RPMI7951 (cell line): ENCODE measurements at places on chromosomes 16 and 17. TPM values are rescaled to one million over a fixed set of nuclear protein-coding genes. Genes with fewer than 3 reads are reported as not detected.

Gene KRT12
- not detected in 2 replicates for total RNA-seq

Gene SLFN14
- total RNA-seq, result not detected in 2 replicates

Gene CDH11
- 48.6 and 52.0 TPM in 2 replicates for total RNA-seq

Gene EFCAB13
- 1.6 and 3.0 TPM in 2 replicates for total RNA-seq

Gene TMEM220
- 0.98 and 4.2 TPM in 2 replicates for total RNA-seq

Gene CD19
- not detected in 2 replicates for total RNA-seq

Gene ARHGDIG
- total RNA-seq, result not detected in 2 replicates

Gene GDPD3
- total RNA-seq, result 0.29 and 0.48 TPM in 2 replicates

GRCh38 chr16:84043486-84044117 is 1.0 kb upstream of the SLC38A8 start:
- no peak for DNase-seq

DNA sequence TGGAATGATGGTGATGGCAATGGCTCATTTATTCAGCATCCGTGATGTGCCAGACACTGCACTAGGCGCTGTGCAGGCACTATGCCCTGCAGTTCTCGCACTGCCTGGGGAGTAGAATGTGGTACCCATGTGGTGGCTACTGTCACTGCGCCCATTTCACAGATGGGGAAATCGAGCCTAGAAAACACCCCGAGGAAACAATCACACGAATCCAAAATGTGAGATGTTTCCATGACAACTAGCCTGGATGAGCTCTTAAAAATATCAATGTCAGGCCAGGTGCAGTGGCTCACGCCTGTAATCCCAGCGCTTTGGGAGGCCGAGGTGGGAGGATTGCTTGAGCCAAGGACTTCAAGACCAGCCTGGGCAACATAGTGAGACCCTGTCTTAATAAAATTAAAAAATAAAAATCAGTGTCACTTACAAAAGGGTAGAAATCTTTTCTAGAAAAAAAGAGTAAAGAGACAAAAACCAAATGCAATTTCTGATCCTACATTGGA is 57.9 kb upstream of the TNRC6A start:
- DNase-seq, result no peak

GRCh38 chr16:6034511-6034910 is 936.9 kb upstream of the EEF2KMT start:
- no peak for DNase-seq

DNA sequence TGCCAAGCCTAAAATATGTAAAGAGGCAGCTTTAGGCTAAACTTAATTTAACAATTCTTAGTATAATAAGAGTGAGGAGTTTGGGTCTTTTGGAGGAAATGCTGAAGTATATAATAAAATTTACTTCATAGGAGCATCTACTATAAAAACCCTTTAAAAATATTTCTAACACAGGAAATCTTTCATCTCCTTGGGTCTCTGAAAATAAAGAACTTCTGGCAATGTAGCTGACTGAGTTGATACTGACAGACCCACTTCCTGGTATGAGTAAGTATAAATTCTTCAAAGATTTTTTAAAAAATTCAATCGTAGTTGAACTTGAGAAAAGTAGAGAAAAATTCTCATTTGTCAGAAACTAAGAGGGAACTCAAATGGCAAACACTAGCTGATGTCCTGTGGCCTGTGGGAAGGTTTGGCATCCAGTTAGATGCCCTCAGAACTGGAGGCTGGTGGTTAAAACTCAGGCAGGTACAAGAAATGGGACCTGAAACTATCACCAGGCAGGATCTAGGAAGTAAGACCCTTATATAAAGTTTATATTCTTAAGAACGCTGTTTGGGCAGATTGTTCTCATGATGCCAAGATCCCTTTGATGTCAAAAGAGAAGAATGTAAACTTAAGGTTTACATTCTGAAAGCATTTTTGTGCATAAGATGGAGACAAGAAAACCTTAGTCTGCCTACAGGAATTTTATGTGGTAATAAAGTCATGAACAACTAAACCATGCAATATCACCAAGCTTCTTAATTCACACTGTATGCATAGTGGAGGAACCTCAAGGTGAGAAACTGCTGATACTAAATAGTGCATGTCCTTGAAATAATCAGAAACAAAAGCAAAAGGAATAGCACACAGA is 6.2 kb downstream of the KRTAP4-6 start:
- no peak for DNase-seq

DNA sequence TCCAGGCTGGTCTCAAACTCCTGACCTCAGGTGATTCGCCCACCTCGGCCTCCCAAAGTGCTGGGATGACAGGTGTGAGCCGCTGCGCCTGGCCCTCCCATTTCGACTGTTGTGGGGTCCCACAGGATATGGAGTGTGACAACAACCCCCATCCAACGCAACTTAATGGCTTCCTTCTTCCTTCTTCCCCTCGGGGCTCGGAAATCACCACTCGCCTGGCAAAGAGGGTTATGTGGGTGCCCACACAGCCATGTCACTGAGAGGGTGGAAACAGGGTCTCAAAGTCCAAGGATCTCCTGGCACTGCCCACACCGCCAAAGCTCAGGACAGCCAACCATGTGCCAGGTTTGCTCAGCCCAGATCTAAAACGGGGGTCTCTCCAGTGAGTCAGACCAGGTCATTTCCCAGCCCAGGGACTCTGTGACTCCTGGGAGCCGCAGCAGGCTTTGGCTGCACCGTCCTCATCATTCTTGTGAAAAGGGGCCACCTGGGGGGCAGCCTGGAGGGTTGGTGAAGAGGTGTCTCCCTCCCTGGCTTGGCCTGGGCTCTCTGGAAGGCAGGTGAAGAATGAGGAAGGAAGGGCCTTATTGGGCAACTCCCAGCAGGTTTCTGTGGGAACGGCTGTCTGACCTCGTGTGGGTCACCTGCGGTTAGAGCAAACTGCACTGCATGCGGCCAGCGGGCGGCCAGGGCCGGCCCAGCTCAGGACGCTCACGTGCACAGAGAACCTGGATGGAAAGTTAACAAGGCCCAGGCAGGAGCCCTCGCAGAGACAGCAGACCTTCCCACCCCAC is 25.3 kb upstream of the LITAF start:
- DNase-seq, result no peak

GRCh38 chr16:51166091-51166490 is 15.0 kb upstream of the SALL1 start:
- peak; percentile 69 for DNase-seq

- no peak for DNase-seq
Observed at GRCh38 chr17:81380131-81380530, 15.1 kb upstream of the BAHCC1 start.

GRCh38 chr17:63178530-63178929 is 212.5 kb downstream of the TANC2 start:
- no peak for DNase-seq

- DNase-seq, result no peak
Observed at GRCh38 chr17:63988741-63989621, 9.2 kb upstream of the PRR29 start.

DNA sequence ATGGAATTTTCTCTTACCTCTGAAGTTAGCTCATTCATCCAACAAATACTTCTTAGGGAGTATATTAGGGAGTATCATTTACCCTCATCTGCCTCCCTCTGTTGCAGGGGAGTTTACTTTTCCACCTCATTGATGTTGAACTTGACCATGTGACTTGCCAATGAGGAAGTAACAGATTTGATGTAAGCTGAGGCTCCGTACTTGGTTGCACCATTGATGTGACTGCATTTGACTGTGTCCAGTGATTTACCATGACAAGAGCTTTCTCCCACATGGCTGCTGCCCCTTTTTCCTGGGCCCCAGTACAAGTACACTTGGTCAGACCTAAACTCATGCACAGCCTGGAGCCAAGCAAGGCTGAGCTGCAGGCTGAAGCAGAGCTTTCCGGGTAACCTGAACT is 81.6 kb upstream of the HS3ST2 start:
- no peak for DNase-seq

DNA sequence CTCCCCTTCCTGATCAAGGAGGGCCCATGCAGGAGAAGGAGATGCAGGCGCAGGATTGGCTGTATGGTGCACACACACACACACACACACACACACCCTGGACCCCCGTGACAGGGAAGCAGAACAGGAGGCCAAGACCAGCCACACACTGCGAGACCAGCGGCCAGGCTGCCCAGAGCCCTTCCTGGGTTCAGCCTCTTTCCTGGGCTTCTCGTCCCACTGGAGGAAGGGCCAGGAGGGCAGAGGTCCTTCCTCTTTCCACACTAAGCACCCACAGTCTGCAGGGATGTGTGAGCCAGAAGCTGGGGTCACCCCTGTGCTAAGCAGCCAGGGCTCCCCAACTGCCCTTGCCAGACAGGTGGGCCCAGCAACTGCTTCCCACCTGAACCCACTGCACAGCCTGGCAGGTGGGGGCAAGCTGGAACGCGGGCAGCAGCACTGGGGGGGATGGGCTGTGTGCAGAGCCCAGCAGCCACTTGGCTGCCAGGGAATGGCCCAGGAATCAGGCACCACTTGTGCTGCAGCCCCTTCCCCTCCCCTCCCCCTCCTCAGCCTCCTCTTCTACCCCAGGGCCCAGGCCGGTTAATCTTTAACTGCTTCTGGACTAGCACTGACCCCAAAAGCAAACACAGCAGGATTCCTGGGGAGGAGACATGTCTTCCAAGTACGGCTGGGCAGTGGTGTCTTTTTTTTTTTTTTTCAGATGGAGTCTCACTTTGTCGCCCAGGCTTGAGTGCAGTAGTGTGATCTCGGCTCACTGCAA is 44.6 kb upstream of the SLC38A10 start:
- no peak for DNase-seq

GRCh38 chr16:60142619-60143347 is 1408.7 kb upstream of the GOT2 start:
- no peak for DNase-seq

- DNase-seq, result no peak
Observed at GRCh38 chr16:58026705-58027160, 1.2 kb downstream of the MMP15 start.

DNA sequence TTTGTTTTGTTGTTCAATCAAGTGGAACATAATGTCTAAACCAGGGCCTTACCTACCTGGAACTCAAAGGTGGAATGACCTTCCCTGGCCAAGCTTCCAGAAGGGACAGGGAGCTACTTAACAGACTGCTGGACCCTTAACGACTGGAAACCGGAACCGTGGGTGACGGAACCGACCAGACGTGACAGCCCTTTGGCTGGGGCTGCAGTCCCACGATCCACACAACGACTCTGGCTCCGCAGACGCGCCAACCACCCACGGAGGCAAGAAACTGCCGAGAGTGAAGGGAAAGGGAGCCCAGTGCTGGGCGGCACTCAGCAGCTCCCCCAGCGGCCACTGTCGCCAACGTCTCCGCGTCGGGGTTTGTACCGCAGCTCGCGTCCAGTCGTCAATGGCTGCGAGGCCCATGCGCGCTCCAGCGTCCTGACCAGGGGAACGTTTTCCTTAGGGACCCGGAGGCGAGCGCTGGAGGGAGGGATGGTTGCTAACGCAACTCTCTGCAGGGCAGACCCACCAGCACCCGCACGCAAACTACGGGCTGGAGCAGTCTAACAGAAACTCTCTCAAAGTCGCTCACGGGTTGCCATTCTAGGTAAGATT is 5.5 kb upstream of the KIF22 start:
- DNase-seq, result peak; percentile 65

DNA sequence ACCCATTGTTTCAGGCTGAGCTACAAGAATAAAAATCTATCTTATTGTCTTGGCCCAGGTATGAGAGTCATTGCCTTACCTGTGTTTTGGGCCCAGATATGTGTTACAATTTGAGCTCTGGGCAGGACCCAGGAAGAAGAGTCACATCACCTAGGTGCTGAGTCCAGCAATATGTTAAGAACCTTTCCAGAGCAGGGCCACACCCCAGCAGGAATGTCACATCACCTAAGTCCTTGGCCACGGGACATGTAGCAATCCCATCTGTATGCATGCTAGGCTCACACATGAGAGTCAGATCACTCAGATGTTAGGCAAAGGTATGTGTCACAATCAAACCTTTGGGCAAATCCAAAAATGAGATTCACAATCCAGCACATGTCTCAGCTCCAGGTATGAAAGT is 2103.5 kb downstream of the TP53TG3F start:
- no peak for DNase-seq

- DNase-seq, result no peak
Observed at GRCh38 chr17:14458724-14459123, 157.8 kb downstream of the HS3ST3B1 start.

GRCh38 chr16:54053891-54054820 is 232.4 kb downstream of the IRX3 start:
- no peak for DNase-seq

- DNase-seq, result no peak
Observed at GRCh38 chr17:61736438-61736837, 126.9 kb downstream of the BRIP1 start.

DNA sequence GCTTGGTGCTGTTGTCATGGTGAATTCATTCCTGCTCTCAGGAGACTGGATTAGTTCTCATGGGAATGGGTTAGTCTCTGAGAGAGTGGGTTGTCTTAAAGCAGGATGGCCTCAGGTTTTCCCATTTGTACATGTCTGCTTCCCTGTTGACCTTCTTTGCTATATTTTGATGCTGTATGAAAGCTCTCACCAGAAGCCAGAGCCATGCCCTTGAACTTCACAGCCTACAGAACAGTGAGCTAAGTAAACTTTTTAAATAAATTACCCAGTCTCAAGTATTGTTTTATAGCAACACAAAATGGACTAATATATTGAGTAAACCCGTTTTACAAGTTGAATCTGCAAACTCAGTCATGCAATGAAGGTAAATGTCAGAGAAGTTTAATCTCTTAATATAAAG is 66.8 kb downstream of the CDRT15 start:
- no peak for DNase-seq

DNA sequence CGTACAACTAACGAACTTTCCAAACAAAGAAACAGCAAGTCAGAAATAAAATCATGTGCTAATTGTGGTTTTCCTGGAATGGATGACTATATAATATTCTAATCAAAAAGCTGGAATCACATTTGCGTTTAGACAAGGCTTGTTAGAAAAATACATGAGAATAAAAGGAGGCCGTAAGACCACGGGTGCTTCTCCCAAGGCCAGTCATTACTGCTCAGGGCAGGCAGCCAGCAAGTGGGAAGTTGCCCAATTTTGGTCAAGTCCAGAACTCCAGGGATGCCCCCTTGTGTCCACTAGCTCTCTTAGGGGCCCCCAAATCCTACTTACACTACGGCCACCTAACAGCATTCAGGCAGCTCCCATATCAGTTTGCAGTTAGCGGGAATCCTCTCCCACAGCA is 25.9 kb upstream of the LYRM9 start:
- DNase-seq, result no peak

DNA sequence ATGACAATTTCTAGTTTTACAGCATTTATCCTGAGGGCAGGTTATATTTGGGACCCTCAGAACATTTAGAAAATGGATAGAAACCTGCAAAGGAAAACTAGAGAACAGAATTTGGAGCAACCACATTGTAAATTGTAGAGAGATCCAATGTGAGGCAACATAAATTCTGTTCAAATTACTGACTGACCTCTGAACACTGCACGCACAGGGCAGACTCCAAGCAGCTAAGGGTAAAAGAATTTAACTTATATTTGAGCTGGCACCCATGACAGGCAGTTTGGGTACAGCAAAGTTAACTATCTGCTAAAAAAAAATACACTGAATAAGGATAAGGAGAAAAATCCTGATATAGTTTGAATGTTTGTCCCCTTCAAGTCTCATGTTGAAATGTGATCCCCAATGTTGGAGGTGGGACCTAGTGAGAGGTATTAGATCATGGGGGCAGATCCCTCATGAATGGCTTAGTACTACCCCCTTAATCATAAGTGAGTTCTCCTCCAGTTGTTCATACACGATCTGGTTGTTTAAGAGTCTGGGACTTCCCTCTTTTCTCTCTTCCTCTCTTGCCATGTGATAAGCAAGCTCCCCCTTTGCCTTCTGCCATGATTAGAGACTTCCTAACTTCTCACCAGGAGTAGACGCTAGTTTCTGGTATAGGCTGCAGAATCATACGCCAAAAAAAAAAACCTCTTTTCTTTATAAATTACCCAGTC is 75.7 kb downstream of the FBXL20 start:
- no peak for DNase-seq
